Left ventricle myocardium inferior (tissue), 1 donor: ENCODE measurements at places on chromosomes 1 and 21.

- DNase-seq = no peak
These were observed 20.0 kb upstream of the ZNF326 start for GRCh38 chr1:89974696-89975470.

DNA sequence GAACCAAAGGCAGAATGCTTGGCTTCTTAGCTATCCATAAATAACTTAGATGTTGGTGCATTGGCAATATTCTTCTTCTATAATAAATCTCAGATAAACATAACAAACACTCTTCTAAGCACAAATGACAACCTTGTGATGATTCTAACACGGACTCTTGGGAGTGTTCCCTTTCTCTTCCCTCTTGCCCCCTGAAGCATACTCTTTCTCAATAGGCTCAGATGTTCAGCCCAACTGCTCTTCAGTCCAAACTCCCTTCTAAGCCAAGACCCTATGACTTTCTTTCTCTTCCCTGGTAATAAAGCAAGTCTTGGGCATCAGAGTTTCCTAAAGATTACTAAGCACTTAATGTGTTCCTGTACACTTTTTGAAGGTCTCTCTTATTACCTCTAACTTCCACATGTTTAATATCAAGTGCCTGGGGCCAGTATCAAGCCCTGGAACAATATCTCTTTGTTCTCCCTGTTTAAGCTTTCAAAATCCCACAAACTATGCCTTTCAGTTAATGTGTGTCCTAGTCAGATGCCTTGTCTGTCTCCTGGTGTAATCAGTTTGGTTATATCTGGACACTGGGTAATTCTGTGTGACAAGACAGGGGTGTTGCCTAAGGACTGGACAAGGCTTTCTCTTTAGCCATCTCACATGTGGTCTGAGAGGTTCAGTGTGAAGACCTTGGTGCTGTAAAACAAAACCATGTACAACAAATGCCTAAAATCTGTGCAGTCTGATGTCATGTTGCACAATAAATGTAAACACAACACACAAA, 92.9 kb upstream of the IVNS1ABP start:
- no peak for DNase-seq

DNA sequence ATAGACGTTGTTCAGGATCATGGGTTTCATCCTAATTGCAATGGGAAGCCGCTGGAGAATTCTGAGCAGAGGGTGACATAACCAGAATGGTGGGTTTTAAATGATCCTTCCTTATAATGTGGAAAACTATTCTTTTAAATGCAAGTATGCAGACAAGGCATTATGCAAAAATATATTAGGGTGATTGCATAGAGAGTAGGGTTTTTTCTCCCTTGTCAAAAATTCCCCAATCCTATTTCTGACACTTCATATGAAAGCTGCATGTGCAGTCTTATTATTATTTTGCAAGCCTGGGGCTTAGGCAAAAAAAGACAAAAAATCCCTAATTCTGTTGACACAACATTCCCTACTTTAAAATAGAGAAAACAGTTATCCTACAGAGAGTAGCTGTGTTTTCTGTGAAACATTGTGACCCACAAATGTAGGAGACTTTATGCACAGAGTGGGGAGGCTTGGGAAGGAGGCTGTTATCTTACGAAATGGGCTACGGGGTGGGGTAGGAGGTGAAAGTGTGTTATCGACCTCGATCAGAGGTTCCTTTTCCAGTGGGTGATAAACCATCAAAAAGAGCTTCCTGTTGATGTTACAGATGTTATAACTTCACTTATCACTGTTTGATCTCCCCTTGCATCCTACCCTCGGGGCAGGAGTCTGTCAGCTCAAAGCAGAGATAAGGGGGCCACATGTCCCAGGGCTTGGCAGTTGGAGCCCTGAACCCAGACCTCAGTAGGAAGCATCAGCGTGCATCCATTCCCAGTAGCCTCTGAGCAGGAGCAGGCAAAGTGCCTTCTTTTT, 27.2 kb downstream of the RHEX start:
- DNase-seq = no peak

DNA sequence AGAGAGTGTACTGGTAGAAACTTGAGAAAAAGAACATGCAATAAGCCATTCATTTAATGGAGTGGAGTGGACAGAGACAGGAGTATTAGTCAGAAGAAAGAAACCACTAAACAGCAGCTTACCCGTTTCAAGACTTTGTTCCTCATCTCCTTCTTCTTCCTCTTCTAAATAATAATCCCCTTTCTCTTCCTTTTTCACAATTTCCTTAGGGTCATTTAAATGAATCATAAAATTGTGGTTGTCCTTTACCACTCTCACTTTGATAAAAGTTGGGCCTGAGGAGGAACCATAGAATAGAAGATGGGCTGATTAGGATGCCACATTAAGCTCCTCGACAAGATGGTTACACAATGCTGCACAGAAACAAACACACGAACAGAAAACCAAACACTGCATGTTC, 109.6 kb downstream of the WDR3 start:
- DNase-seq = no peak

GRCh38 chr1:150309758-150310508, 11.4 kb upstream of the PRPF3 start:
- DNase-seq = no peak

GRCh38 chr1:39098546-39099250, 72.5 kb downstream of the NDUFS5 start:
- peak; percentile 42 for DNase-seq

- DNase-seq = no peak
These were observed 212.0 kb downstream of the SLC45A1 start for GRCh38 chr1:8529901-8530300.

DNA sequence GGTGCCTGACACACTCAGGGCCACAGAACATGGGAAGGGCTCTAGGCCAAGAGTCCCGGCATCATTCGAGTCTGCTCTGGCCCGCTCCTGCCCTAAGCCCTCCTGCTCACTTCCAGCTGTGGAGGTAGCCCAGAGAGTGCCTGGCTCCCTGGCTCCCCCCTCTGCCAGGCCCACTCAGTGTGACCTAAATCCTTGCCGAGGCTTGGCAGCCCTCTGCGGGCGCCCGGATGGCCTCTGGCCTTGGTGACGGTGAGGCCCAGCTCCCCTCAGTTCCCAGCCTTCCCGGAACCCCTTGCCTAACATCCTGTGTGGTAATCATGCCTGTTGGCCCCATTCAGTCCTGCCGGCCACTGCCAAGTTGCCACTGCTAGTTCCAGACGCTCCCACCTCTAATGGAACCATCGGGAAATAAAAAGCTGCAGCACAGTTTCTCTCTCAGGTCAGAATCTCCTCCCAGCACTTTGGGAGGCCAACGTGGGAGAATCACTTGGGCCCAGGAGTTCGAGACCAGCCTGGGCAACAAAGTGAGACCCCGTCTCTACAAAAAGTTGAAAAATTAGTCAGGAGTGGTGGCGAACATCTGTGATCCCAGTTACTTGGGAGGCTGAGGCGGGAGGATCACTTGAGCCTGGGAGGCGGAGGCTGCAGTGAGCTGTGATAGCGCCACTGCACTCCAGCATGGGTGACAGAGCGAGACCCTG, 1.2 kb upstream of the H6PD start:
- peak; percentile 78 for DNase-seq

DNA sequence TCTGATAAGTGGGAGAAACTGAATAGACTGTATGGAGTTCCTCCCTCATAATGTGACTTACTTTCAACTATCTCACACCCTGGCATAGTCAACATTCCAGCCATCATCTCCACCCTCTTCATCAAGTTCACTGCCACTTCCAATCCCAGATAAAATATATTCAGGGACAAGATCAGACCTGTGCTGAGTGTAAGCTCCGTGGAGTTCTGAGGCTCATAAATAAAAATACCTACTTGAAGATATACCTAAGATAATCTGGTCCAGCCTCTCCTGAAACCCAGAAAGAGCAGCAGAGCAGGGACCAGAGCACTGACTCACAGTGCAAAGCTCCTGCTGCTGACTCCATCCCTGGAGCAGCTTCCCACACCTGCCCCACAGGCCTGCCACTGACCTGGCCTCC, 1.7 kb upstream of the LCE7A start:
- no peak for DNase-seq

DNA sequence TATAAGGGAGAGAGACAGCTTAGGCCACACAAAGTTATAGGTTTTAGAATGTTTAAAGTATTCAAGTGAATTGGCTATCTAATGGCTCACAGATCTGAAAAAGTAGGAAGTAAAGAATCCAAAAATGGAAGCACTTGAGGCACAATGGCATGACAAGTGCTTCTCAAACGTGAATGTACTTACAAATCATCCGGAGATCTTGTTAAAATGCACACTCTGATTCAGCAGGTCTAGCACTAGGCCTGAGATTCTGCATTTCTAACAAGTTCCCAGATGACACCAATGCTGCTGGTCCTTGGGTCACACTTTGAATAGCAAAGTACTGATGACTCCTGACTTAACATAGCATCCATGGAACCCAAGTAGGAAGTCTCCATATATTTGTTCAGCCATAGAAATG, 20.9 kb upstream of the AGL start:
- no peak for DNase-seq

DNA sequence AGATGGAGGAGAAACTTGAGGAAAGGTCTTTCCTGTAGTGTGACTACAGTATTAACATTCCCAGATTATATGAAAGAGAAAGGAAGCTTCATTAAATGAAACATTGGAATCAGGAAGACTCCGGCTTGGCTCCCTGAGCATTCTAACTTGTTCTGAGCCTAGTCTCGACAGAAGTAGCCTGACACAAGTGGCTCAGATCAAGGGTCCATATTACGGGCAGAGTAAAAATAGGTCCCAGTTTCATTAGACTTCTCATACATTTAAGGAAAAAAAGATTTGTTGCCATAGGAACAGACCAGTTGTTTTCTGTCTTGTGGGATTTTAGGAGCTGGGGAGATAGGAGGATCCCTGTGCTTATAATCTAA, 12.8 kb downstream of the SMAP2 start:
- no peak for DNase-seq

GRCh38 chr1:145922266-145922665, 3.7 kb upstream of the PEX11B start:
- DNase-seq = no peak

GRCh38 chr1:243315455-243315854, 59.6 kb downstream of the SDCCAG8 start:
- DNase-seq = no peak

DNA sequence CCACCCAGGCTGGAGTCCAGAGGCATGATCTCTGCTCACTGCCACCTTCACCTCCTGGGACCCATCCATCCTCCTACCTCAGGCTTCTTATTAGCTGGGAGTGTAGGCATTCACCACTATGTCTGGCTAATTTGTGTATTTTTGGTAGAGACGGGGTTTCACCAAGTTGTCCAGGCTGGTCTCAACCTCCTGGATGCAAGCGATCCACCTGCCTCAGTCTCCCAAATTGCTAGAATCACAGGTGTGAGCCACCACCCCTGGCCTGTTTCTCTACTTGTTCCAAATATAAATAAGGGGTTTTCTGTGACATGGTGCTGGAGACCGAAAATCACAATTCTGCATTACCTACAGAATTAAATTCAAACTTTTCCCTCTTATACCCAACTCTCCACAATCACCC, 36.6 kb upstream of the HSD3B1 start:
- DNase-seq = no peak

DNA sequence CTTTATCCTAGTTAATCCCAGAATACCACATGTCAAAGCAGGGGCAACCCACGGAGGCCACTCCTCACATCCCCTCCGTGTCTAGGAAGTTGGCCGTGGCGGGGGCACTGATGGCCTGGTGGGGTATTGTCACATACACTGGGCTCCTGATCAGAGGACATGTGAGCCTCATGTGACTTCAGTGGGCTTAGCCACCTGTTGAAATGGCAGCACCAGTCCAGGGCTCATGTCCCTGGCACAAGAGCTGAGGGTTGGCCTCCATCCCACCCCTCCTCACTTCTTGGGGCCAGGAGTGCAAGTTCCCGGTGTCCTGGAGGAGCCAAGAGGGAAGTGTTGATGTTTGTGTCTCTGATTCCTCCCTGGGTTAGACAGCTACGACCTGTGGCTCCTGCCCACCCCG, 313.4 kb downstream of the CAMTA1 start:
- DNase-seq = no peak

- no peak for DNase-seq
These were observed 178.1 kb downstream of the NPHP4 start for GRCh38 chr1:5814046-5814619.

- DNase-seq = no peak
These were observed 4.4 kb downstream of the HFM1 start for GRCh38 chr1:91400133-91400725.

DNA sequence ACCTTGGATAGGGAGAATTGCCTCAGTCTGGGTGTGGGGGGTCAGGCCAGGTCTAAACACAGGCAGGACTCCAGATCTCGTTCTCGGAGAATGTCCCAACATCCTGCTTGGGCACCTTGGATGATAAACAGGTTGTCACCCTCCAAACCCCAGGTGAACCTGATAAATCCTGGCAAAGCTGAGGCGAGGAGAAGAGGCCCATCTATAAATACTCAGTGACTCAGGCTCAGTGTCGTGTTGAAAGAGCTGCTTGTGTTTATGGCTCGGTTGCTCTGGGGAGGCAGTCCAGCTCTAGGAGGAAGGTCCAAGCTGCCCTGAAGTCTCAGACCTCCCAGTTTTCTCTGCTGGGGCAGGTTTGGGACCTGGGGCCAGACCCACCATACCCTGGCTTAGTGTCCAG, 15.8 kb upstream of the TRIM63 start:
- DNase-seq = peak; percentile 22

GRCh38 chr1:115327270-115327669, 10.8 kb downstream of the NGF start:
- no peak for DNase-seq

DNA sequence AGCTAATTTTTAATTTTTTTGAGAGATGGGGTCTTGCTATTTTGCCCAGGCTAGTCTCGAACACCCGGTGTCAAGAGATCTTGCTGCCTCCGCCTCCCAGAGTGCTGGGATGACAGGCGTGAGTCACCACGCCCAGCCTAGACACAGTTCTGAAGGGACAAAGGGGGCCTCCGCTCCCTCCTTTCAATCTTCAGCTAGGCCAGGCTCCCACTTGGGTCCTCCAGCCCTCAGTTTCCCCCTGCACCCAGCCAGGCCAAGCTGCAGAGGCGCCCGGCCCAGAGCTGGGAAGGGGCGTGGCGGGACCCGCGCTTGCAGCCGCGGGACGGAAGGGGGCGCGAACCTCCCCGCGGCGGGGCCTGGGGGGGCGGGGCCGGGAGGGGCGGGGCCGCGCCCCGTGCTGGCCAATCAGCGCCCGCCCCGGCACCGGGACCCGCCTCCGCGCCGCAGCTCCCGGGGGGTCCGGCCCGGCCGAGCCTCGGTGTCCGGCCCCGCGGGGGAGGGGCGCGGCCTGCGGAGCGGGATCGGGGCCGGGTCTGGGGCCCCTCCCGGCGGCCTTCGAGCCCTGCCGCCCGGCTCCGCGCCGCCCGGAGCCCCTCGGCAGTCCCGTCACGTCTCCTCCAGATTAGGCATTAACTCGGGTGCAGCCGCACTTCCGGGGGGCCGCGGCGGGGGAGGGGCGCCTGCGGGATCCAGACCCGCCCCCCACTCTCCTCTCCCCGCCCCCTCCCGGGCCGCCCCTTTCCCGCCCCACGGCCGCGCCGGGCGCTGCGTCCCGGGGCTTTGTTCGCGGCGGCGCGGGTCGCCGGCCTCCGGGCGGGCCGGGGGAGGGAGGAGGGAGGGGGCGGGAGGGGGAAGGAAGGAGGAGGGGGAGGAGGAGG, 559 bp upstream of the AGRN start:
- DNase-seq = peak; percentile 86

- no peak for DNase-seq
These were observed 435.2 kb upstream of the KAZN start for GRCh38 chr1:14163246-14163645.

- no peak for DNase-seq
These were observed at the start of gene NCF2 for GRCh38 chr1:183590244-183591191. NCF2 (minus strand) TSS chr1:183590459; CDS start chr1:183590329, 130 bp downstream.

- DNase-seq = no peak
These were observed 107.2 kb downstream of the FAF1 start for GRCh38 chr1:50852889-50853288.

- DNase-seq = no peak
These were observed 15.2 kb upstream of the IGSF3 start for GRCh38 chr1:116682641-116683221.

GRCh38 chr1:1760345-1760650, 18.0 kb downstream of the NADK start:
- DNase-seq = no peak
